ENCODE measurements at places on chromosomes 4 and X. TPM values are rescaled to one million over a fixed set of nuclear protein-coding genes. Genes with fewer than 3 reads are reported as not detected.

GRCh38 chrX:144327495-144327894 lies 443.6 kb downstream of the UBE2NL start:
- no peak for DNase-seq

DNA sequence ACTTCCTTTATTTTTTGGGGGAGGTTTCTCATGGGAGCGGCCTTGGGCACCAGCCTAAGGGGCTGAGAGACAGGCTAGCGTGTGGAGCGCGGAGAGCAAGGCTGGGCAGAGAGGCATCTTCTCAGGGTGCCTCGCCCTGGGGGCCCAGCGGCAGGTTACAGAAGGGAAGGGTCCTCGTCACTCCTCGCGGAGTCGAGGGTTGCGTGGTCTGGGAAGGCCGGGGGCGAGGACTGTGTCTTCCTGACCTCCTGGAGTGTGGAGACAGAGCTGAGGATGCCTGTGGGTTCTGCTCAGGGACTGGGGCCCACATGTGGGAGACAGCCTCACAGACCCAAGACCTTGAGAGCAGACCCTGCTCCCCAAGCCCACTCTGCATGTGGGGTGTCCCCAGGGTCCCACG lies 79.6 kb upstream of the LRPAP1 start:
- no peak for DNase-seq

DNA sequence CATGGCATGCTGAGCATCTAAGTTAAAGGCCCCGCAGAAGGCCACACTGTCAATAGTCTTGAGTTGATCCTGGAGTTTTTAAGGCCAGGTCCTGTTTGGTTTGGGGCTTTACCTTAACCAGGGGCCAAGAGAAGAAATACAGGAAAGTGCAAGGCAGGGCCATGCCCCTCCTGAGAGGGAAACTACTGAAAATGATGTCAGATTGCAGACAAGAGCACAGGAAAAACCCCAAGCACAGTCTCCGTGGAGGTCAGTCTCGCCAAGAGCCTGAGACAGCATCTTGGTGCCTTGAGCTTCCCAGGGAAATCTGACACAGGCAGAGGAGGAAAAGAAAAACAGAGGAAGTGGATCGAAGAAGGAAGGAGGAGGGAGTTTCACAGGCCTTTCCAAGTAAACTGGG lies 32.2 kb upstream of the GATB start:
- DNase-seq: no peak

DNA sequence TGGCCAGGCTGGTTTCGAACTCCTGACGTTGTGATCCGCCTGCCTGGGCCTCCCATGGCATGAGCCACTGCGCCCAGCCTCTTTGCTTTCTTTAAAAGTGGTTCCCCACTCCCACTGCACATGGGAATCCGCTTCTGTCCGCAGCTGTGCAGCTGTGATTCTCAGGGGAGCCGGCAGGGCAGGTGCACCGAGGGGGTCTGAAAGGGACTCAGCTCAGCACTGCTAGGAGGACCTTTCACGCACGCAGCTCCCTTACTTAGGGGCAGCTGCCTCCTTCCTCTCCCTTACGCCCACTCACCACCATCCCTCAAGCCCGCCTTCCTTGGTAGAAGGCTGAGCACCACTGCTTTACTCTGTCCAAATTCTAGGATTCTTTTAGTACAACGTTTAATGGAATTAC lies 40.4 kb upstream of the CYP4V2 start:
- no peak for DNase-seq

- no peak for DNase-seq
Observed at GRCh38 chr4:174537634-174538033, 15.3 kb upstream of the HPGD start.

GRCh38 chr4:8543623-8544022 lies 36.6 kb upstream of the GPR78 start:
- no peak for DNase-seq

DNA sequence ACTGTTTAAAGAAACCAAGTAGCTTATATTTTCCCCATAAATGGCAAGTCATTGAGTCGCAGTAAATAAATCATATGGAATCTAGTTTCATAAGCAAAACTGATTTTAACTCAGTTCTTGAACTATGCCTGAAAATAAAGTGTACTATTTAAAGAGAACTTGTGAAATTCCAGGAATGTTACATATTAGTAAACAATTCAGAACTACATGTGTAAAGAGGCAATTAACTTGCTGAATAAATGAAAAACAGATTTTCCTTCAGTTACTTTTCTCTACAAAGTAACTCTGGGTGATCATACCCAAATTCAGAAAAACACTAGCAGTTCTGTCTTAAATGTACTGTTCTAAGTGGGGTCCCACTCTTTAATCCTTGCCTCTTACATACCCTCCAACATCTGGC lies 236.1 kb upstream of the EDNRA start:
- DNase-seq: no peak

DNA sequence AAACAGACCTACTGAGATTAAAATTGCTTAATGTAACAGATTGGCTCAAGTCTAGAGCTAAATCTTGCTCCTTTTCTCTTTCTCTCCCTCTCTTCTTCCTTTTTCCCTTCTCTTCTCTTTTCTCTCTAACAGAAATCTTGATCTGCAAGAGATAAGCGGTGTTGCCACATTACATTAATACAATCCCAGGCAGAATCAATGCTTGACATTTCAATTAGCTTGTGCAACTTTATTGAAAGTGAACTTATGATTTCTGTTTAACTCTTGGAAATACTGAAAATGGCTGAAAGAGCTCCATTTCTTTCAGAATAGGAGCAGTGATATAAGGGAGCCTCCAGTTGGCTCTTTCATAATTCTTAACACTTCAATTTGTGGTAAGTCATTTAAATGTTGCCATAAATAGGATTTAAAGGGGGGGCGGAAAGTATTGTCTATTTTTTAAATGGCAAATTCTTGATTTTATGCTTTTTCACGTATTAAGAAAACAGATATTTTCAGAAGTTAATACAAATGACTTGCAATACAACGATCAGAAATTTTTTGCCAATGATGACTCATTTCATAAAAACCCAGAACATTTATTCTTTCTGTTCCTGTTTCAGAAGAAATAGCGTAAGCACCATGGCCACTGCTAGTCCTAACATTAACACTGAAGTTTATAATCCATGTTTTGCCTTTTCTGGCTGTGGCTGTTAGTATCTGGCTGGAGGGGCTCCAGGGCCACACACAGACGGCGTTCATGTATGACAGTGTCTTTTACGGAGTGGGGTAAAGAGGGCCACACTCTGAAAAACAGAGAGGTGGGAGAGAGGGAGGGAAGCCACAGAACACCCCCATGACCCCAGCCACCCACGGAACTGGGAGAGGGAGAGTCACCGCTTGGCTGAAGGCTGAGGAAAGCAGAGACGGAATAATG lies 115.7 kb upstream of the FAT1 start:
- DNase-seq: peak; percentile 38

DNA sequence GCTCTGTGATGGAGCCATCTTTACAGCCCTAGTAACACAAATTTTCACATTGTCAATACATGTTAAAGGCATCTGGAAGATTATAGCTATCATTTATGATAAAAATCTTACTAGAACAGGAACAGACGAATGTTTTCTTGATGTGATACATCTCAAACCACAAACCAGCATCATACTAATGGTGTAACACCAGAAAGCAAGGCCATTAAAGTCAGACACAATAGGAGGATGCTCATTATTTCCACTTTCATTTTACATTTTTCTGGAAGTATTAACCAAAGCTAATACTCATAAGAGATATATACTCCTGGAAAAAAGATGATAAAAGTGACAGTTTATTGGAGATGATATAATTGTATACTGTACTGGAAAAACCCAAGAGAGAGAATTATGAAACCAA lies 5.3 kb downstream of the AKAP14 start:
- no peak for DNase-seq

DNA sequence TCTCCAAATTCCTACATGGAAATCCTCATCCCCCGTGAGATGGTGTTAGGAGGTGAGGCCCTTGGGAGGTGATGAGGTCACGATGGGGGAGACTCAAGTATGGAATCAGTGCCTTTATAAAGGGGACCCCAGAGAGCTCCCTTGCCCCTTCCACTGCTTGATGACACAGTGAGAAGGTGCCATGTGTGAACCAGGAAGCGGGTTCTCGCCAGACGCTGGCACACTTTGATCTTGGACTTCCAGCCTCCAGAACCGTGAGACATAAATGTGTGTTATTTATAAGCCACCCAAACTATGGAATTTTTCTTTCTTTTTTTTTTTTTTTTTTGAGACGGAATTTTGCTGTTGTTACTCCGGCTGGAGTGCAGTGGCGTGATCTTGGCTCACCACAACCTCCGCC lies 237.6 kb downstream of the DHRSX start:
- DNase-seq: no peak

DNA sequence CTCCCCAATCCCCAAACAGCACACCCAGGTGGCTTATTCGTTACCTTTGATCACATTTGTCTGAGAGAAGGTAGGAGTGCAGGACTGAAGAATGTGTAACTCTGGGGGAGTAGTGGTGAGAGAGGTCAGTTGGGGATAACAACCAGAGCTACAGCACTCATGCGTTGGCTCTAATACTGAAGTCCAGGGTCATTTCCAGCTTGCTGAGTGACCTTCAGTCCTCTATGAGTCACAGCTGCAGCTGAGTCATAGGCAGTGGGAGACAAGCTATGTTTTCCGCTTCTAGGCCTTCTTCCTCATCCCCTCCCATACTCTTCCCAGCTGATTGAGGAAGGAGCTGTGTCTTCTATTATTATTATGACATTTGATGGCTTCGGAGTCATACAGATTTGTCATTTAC lies 31.6 kb upstream of the CT47C1 start:
- DNase-seq: peak; percentile 72

GRCh38 chrX:78665342-78665741 lies 6.2 kb upstream of the RTL3 start:
- no peak for DNase-seq

DNA sequence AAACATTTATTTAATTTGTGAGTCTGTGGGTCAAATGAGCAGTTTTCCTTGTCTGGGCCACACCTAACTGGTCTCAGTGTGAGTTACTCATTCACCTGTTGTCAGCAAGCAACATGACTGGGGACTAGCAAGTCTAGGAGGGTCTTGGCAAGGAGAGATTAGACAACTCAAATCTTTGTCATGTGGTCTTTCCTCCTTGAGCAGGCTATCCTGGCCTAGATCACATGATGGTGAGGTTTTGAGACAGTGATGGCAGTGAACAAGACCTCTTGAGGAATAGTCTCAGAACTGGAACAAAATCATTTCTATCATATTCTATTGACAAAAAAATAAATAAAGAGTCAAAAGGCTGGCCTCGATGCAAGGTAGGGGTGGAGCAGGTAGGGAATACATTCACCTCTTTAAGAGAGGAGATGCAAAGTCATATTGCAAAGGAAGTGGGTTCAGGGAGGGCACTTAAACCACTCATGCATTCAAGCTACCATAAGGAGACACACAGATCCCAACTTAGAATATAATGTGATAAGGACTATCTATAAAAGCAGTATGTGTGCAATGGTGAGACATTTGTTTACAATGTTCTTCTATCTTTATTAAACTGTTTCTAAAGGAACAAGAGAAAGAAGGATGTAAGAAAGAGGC lies 135.7 kb downstream of the ZNF330 start:
- DNase-seq: no peak

- DNase-seq: no peak
Observed at GRCh38 chrX:153065389-153065788, 6.9 kb upstream of the PNMA6A start.

GRCh38 chr4:185576962-185577950 lies 41.9 kb upstream of the PDLIM3 start:
- no peak for DNase-seq

GRCh38 chrX:140589657-140590056 lies 84.8 kb upstream of the SOX3 start:
- DNase-seq: no peak

DNA sequence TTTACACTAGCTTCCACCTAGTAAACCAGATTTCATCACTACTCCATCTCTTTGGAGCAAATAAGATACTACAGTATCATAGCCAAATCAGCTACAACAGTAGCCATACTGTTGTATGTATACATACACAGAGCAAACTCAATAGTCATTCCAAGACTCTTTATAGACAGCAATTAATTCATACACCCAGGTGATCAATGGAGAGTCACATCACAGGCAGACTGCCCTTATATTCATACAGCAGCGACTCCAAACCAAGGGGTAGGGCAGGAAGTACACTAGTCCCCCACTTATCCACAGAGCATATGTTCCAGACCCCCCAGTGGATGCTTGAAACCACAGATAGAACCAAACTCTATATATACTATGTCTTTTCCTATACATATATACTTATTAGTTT lies 76.6 kb downstream of the FBXW7 start:
- DNase-seq: no peak

DNA sequence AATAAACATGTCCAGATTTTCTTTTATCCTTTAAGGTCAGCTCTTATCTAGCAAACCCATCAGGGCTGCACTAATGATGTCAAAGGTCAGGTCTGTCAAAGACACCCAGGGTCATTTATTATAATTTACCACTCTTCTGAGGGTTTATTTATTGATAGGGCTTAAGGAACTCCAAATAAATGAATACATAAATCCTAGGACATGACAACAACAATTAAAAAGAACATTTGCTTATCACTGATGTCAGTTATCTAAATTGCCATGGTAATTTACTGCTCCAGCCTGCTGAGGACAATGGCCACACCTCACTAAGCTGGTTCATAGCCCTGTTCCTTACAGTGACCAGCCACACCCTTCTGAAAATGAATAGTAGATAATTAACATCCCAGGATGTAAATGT lies 317.1 kb downstream of the UNC5C start:
- no peak for DNase-seq

DNA sequence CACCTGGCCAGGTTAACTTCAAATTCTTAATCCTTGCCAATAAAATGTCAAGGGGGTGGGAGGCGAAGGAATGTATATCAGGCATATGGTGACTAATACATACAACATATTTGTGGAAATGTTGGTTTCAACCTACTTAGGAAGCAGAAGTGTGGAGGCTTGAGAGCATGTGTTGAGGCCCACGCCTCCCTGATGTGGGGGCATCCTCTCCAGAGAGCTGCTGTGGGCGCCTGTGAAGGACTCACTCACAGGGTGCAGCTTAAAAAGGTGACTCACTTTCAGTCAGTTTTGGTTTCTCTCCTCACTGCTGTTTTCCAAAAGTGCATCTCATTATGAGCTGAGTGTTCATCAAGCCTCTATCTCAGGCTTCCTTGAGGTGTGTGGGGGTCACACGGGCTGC lies 27.5 kb downstream of the LNX1 start:
- no peak for DNase-seq

GRCh38 chr4:16603178-16603577 lies 295.3 kb downstream of the LDB2 start:
- DNase-seq: no peak

CFAP97 gene
- 32.9 TPM for total RNA-seq

NWD2 gene
- total RNA-seq: 0.09 TPM

NR3C2 gene
- total RNA-seq: 29.4 TPM

JAKMIP1 gene
- 0.37 TPM for total RNA-seq

CDKL2 gene
- 2.4 TPM for total RNA-seq

Data from mucosa of gallbladder (tissue), 1 donor.